Hepatocyte (in vitro differentiated cells): ENCODE measurements at places on chromosomes 1 and 21.

GRCh38 chr1:197392541-197392940 is 124.5 kb downstream of the CRB1 start:
- no peak for DNase-seq

GRCh38 chr1:6260961-6261614 is at the start of gene GPR153:
Gene GPR153, minus strand, starts transcription at chr1:6261098. Its CDS starts 6,193 bp downstream, at chr1:6254905.
- peak; percentile 76 for DNase-seq

- no peak for DNase-seq
Measured at GRCh38 chr1:221522529-221522940, 219.4 kb downstream of the DUSP10 start.

- DNase-seq, result no peak
Measured at GRCh38 chr1:211068976-211069375, 65.0 kb downstream of the KCNH1 start.

- no peak for DNase-seq
Measured at GRCh38 chr1:22494144-22494543, 42.5 kb downstream of the ZBTB40 start.

GRCh38 chr21:46099476-46099875 is 1.6 kb downstream of the COL6A2 start:
- DNase-seq, result peak; percentile 55

- peak; percentile 34 for DNase-seq
Measured at GRCh38 chr1:229848752-229849677, 218.0 kb upstream of the GALNT2 start.

- DNase-seq, result no peak
Measured at GRCh38 chr1:185495007-185495406, 178.0 kb upstream of the IVNS1ABP start.

DNA sequence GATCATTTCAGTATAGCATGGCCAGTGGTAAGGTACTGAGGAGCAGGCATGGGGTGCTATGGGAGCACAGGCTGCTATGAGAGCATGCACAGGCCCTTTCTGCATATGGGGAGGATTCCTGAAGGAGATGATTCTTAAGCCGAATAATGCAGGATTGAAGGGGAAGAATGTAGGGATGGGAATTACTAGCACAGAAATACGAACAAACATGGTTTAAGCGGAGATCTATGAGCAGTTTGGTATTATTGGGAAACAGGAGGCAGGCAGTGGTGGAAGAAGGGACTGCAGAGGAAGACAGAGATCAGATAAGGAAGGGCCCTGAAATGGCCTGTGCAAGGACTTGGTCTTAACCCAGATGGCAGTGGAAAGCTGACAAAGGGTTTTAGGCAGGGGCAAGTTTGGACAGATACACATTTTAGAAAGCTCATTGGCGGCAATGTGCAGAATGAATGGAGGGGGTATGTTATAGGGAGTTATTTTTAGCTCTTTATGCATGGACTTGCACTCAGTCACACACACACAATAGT is 1.7 kb downstream of the OSCP1 start:
- DNase-seq, result no peak

DNA sequence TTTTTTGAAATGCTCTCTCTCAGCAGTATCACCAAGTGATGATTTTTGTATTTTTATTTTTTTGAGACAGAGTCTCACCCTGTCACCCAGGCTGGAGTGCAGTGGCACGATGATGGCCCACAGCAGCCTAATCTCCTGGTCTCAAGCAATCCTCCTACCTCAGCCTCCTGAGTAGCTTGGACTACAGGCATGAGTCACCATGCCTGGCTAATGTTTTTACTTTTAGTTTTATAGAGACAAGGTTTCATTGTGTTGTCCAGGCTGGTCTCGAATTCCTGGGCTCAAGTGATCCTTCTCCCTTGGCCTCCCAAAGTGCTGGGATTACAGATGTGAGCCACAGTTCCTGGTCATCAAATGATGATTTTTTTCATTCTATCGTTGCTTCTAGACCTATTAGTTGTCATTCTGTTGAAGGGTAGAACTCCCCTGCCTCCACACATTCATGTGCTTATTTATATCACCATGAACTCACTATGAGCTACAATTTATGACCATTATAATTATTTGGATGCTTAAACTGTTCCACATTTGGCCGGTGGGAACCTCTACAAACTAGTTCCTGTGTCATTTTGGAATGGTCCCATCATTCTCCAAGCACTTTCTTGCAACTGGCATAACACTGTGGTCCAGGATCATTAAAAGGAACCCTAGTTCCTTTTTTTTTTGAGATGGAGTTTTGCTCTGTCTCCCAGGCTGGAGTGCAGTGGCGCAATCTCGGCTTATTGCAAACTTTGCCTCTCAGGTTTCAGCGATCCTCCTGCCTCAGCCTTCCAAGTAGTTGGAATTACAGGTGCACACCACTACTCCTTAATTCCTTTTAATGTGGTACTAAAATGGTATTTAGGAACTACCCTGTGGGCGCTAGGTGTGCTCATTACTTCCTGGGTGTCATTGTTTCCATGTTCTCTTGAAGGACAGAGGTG is 20.2 kb upstream of the TOR3A start:
- no peak for DNase-seq

DNA sequence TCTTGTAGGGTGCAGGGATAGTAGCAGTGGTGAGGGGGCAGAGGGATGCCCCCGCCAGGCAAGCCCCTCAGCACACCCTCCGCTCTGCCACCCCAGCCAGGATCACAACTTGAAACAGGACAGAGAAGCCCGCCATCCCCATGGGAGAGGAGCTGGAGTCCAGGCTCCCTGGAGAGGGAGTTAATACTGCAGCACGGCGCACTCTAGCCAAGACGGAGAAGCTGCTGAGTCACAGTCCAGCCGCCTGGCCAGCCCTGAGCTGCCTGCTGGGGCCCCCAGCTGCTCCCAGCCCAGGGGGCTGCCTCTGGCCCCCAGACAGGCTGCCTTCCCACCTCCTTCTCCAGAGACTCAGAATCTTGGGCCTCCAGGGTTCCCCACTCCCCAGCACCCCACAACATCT is 87.2 kb downstream of the SYT2 start:
- DNase-seq, result peak; percentile 54

DNA sequence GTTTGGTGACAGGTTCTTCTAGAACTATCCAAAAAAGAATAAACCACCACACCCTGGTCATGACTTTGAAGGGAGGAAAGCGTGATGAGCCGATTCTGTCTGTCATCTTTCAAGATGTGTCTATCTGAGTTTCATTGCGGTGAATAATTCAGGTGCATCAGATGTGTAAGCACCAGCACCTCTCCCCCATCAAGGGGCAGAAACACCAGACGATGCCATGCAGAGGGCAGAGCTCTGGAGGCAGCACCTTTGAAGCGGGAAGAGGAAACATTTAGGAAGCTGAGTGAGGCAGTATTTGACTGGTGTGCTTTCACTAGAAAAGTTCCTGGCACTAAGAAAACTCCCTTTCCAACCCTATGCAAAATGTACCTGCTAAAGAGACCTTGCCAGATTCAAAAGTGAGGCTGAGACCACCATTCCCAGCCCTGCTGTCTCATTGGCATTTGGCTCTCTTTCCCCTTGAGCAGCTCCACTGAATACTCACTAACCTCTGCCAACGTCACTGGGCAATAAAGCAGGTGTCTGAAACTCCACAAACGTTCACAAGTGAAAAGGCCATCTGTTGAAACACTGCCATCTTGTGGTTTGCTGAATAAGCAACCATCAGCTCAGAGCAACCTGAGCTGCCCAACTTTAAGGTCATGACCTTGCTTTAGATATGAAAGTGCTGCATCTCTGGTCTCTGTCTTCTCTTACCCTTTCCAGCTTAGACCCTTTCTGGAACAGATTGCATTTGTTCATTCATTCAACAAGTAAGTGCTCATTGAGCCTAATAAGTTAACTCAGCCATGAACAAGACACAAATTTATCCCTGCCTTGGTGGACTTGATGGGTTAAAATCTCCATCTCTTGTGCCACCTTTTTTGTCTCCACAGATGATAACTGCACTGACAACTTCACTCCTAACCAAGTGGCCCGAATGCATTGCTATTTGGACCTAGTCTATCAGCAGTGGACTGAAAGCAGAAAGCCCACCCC is 228.6 kb downstream of the PAPPA2 start:
- peak; percentile 88 for DNase-seq

- DNase-seq, result no peak
Measured at GRCh38 chr1:84888753-84889152, 4.3 kb downstream of the LPAR3 start.

DNA sequence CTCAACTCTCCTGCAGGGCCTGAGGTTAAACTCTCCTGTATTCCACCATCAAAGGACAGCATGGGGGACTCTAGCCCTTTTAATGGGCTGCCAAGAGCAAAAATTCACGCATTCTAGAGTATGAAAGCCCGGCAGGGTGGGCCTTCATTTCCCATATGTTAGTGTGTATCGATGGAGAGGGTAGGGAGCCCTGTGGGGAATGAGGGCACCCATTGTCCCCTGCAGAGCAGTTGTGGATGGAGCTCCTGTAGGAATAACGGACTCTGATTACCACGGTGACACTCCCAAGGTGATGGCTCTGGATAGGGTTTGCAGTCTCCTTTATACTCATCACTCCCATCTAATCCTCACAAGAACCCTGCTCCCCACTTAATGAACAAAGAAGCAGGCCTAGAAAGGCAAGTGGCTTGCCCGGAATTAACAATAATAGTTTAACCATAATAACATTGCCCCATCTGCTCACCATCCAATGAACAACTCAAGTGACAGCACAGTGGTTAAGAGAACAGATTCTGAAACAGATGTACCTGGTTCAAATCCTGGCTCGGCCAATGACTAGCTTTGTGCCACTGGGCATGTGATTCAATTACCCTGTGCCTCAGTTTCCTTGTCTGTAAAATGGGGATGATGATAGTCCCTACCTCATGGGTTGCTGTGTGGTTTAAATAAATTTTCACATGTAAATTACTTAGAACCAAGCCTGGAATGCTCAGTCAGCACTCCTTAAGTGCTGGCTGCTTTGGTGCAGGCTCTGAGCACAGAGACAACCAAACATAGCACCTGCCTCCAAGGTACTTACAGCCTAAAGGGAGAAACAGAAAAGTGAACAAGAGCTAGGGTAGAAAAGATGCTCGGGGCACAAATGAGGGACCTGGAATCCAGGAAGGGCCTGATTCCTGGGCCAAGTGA is 29.0 kb downstream of the HIVEP3 start:
- DNase-seq, result no peak

DNA sequence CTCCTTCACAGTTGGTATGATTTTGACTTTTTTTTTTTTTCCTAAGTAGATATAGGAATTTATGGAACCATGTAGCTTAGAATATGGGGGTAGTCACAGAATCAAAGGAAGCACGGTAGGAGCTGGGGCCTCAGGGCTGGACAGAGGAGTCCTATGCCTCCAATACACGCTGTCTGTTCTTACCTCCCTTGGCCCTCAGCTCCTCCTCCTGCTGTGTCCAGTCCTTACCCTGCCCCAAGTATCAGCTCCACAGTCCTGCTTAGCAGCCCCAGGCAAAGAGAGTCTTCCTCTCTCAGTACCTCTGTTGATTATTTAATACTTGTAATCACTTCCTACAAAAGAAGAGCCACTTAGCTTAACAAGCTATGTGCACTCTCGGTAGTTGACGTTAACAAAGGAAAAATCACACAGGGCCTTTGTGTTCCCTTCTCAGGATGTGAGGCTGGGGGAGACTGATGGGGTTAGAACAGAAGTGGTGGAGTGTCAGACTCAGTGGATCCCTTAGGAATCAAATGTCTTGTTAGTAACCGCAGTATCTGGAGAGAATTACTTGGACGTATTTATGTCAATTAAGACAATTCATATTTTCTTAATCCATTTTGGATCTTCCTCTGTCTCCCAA is 292.3 kb downstream of the HHAT start:
- no peak for DNase-seq

GRCh38 chr1:211650904-211651303 is 24.5 kb downstream of the NEK2 start:
- DNase-seq, result no peak

DNA sequence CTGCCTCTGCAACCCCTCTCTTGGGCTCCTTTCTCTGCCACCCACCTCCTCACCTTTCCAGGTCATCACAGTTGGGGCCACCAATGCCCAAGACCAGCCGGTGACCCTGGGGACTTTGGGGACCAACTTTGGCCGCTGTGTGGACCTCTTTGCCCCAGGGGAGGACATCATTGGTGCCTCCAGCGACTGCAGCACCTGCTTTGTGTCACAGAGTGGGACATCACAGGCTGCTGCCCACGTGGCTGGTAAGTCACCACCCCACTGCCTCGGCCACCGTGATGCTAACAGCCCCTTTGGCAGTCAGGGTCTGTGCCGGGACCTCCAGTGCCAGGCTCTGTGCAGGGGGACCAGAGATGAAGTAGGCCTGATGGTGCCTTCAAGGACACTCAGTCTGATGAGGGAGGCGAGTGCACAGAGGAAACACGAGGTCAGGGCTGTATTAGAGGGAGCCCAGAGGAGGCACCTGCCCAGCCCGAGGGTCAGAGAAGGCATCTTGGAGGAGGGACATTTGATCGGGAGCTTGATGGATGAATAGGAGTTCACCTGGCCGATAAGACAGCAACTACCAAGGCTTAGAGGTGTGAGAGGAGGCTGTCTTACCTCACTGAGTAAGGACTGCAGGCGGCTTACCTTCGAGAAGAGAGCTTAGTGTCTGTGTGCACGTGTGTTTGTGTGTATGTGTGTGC is 18.1 kb downstream of the PCSK9 start:
- DNase-seq, result no peak

DNA sequence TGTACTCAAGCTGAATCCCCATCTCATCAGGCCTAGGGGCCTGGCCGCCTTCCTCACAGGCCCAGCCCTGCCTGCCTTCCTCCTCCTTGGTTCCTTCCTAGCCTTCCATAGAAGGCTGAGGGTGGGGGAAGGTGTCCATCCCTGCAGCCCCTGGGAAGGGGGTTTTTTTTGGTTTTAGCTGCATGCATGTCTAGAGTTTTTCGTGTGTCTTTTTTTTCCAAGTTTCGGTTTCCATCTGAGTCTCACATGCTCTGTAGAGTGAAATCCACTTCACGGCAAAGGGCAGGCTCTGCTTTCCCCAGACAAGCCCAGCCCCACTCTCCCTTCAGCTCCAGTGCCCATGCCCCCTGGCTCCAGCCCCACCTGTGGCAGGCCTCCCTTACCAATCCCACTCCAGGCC is 32.1 kb downstream of the GRHL3 start:
- no peak for DNase-seq

DNA sequence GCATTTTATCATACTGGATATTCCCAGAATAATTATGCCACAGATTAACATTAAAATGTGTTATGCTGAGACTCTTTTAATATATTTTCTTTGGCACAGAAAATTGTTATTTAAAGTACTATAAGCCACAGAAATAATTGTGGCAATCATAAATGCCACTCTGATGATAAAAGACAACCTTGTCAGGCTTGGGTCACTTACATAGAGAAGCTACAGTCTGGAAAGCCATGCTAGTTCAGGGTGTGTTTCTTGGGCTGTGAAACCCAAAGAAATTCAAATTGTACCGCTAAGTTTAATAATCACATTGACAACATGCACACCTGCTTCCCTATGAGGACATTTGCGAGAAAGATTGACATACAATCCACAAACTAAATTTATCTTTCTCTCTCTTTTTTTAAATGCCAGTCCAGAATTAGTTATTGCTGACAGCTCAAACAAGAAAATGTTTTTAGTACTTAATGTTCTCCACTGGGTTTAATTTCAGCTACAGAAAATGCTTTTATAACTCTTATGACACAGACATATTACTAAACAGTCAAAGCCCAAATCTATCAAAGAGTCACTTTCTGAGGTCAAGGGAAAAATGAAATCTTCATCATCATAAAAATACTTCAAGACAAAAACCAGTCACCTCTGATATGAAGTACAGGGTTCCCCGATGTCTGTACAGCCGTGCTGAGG is 38.7 kb downstream of the TTC13 start:
- DNase-seq, result no peak

- no peak for DNase-seq
Measured at GRCh38 chr1:208270651-208271141, 26.5 kb upstream of the PLXNA2 start.
